Motor neuron (in vitro differentiated cells): ENCODE measurements at places on chromosomes 6 and 20. TPM values are rescaled to one million over a fixed set of nuclear protein-coding genes. Genes with fewer than 3 reads are reported as not detected.

DNA sequence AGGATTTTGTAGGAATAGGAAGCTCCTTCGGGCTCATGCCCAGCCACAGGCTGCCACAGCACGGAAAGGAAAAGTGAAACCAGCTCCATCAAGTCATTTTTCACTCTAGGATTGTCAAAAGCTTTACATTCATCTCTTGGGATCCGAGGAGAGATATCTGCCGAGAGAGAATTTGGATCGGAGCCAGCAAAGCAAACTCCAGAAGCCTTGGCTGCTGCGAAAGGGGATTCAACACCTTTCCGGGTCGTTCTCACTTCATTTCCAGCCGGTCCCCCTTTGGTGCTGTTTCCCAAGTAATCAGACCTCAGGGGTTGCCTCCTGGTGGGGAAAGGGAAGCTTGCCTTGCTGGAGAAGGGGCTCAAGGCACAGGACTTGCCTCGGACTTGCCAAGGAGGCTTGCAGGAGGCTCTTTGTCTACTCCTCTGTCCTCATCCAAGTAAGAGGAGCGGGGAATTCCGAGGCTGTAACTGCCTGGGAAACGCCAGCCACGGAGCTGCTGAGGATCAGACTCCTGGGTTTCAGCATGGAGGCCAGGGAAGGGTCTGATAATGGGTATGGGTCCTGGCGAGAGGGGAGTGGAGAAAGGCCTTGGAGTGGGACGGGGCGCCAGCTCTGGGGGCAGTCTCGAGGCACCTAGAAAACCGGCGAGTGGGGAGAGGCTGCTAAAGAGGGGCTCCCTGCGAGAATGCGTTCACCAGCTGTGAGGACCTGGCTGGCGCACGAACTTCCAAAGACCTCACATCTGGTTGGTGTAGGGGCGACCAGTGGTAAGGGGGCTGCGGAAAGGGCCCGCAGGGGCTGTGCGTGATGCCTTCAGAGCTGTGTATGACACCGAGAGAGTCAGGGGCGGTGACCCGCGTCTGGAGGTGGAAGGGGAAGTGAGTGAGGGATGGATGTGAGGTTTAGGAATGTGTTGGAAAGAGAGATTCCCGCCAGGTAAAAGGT lies 702 bp downstream of the ETV7 start:
- ATAC-seq: peak; percentile 65

DNA sequence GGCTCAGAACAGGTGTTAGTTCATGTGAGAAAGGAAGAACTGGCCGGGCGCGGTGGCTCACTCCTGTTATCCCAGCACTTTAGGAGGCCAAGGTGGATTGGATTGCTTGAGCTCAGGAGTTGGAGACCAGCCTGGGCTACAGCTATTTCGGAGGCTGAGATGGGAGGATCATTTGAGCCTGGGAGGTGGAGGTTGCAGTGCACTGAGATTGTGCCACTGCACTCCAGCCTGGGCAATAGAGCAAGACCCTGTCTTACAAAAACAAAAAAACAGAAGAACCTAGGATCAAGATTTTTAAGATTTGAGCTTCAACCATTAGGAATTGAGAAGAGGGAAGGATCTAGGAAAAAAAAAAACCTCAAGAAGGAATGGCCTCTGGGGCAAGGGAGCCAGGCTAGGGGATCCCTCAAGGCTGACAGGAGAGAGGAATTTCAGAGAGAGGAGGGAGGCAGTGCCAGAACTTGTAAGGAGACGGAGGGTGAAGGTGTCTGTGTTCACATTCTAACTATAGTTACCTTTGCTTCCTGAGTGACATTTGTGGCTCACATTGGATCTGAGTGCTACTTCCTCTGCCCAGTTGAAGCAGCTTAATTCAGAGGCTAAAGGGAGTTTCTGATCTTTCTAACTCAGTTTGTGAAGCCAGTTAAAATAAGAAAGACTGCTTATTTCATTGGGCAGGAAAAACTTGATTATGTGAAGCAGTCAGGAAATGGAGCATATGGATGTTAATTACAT lies 26.1 kb downstream of the CHMP4B start:
- no peak for ATAC-seq

DNA sequence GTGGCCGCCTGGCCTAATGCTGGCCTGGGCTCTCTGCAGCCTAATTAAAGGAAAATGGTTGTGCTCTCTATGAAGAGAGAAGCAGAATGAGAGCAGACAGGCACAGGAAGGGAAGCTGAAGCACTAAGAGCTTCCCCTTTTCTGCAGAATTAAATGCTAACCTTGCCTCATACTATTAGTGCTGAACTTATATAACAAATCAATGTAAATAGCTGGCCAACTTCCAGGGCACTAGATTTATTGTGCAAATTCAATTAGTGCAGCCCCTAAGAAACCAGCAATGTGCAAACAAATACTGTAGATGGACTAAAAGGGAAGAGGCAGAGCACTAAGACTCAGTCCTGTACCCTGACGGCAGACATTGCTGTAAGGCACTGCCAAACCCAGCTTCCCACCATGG lies 36.1 kb upstream of the INSM1 start:
- peak; percentile 50 for ATAC-seq

GRCh38 chr6:155578251-155578650 lies 122.6 kb upstream of the NOX3 start:
- no peak for ATAC-seq

GRCh38 chr6:166580076-166581050 lies 6.1 kb downstream of the RAMACL start:
- no peak for ATAC-seq

- no peak for ATAC-seq
These were observed 161.4 kb upstream of the HTR1E start for GRCh38 chr6:86775893-86776292.

- no peak for ATAC-seq
These were observed 1176.0 kb upstream of the GJE1 start for GRCh38 chr6:140956571-140957369.

DNA sequence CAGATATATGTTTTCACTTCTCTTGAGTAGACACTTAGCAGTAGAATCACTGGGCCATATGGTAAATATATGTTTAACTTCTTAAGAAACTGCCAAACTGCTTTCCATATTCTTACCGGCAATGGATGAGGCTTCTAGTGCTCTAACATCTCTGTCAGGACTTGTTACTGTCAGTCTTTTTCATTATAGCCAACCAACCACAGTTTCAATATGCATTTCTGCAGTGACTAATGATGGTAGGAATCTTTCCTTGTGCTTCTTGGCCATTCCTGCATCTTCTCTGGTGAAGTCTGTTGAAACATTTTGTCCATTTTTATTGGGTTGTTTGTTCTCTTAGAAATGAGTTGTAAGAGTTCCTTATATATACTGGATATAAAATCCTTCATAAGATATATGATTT lies 66.0 kb upstream of the SYNDIG1 start:
- no peak for ATAC-seq

DNA sequence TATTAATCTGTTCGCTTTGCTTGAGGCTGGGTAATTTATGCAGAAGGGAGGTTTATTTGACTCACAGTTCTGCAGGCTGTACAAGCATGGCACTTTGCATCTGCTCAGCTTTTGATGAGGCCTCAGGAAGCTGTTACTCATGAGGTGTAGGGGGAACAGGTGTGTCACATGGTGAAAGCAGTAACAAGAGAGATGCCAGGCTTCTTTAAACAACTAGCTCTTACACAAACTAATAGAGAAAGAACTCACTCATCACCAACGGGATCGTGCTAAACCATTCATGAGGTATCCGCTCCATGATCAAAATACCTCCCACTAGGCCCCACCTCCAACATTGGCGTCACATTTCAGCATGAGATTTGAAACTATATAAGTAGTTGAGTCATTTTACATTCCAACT lies 34.4 kb upstream of the GCLC start:
- no peak for ATAC-seq

DNA sequence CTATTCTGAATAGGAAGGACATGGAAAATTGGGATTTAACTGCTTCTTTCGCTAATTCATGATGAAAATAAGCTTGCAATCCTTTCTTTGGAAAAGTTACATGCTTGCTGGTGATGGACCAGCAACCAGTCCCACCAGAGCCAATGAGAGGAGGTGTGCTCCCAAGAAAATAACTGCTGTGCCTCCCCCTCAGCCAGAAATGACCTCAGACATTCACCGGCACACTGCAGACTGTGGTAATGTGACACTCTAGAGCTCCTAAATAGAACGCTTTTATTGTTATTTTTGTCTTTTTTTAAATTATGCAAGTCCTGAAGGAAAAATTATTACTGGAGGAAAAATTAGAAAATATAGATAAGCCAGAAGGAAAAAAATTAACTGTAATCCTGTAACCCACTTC lies 2.6 kb downstream of the PYGB start:
- ATAC-seq: no peak

- ATAC-seq: no peak
These were observed 176.6 kb upstream of the FERMT1 start for GRCh38 chr20:6299456-6299855.

DNA sequence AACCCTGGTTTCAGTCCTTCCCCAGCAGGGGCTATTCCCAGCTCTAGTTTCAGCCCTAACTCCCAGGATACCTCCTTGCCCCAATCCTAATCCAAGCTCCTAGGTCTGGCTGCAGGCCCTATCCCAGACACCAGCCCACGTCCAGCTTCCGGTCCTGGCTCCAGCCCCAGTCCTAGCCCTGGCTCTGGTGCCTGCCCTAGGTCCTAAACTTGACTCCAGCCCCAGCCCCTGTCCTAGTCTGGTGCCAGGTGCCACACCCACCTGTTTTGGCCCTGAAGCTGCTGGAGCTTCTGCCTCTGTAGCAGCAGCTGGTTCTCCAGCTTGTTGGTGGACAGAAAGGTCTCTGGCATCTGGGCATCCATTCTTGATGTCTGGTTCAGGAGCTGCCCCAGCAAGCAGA lies 28.1 kb downstream of the ANGPT4 start:
- ATAC-seq: no peak

DNA sequence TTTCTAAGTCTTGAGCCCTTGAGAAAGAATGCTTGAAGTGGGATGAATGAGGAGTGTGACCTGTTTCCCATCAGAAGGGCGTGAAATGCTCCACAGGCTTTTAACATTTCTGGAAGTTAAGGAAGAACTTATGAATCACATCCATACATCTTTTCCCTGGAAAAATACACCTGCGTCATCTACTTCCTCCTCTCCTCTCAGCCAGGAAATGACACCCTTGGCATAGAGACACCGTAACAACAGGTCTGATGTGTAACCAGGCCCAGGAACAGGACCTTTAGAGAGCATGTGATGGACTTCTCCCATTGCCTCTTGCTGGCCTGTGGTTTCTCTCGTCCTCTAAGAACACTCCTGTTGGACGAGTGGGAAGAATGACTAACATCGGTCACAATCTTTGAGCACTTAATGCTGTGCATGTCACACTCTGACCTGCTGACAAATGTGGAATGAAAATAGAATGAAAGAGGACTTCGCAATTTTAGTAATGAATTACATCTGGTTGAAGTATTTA lies 28.5 kb upstream of the CITED2 start:
- ATAC-seq: peak; percentile 67

GPR6 gene
- not detected in 2 replicates for total RNA-seq
